MG63 (cell line): ENCODE measurements at places on chromosomes 12 and 14. TPM values are rescaled to one million over a fixed set of nuclear protein-coding genes. Genes with fewer than 3 reads are reported as not detected.

DNA sequence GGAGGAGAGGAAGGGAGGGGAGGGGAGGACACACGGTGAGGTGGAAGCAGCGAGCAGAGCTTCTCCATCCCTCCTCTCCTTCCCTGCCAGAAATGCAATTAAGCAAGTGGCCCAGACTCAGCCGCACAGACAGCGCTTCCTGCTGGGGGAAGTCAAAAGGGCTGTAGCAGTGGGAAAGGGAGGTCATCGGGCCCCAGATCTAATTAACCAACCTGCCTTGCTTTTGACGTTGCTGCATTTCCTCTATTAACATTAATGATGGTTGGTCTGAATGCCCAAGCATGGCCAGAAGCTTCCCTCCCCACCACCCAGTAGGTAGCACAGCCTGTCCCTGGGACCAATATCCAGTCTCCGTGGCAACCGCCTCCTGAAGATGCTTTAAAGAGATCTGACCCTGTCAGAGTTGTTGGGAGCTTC is 4.6 kb upstream of the NGB start:
- no peak for DNase-seq

GRCh38 chr12:13839365-13840336 is 141.8 kb downstream of the GRIN2B start:
- DNase-seq = no peak

- no peak for DNase-seq
These were observed 26.1 kb upstream of the AACS start for GRCh38 chr12:125038976-125039625.

Gene NAV3
- total RNA-seq = 6.7 and 20.7 TPM in 2 replicates

- DNase-seq = no peak
These were observed 115.0 kb upstream of the NPAS3 start for GRCh38 chr14:32823706-32824105.

- DNase-seq = no peak
These were observed 398.8 kb downstream of the FOXG1 start for GRCh38 chr14:29165431-29165830.

GRCh38 chr14:23183479-23183878 is at the start of gene SLC7A8:
TSS of gene SLC7A8 (minus strand) at chr14:23183660. CDS start at chr14:23182914, 746 bp downstream.
- DNase-seq = no peak

GRCh38 chr14:34981743-34982420 is 910 bp upstream of the SRP54 start:
- peak; percentile 10 for DNase-seq

- DNase-seq = peak; percentile 98
These were observed 8.3 kb downstream of the PXN start for GRCh38 chr12:120257041-120257821.

Gene OTUB2
- 0.63 and 1.2 TPM in 2 replicates for total RNA-seq

DNA sequence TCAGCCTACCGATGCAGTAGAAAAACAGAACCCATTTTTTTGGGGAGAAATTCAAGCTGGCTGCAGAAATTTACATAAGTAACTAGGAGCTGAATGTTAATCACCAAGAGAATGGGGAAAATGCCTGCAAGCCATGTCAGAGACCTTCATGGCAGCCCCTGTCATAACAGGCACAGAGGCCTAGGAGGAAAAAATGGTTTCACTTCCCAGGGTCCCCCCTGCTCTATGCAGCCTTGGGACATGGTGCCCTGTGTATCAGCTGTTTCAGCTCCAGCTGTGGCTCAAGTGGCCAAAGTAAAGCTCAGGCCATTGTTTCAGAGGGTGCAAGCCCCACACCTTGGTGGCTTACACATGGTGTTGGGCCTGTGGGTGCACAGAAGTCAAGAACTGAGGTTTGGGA is 842.5 kb downstream of the FLRT2 start:
- DNase-seq = no peak

DNA sequence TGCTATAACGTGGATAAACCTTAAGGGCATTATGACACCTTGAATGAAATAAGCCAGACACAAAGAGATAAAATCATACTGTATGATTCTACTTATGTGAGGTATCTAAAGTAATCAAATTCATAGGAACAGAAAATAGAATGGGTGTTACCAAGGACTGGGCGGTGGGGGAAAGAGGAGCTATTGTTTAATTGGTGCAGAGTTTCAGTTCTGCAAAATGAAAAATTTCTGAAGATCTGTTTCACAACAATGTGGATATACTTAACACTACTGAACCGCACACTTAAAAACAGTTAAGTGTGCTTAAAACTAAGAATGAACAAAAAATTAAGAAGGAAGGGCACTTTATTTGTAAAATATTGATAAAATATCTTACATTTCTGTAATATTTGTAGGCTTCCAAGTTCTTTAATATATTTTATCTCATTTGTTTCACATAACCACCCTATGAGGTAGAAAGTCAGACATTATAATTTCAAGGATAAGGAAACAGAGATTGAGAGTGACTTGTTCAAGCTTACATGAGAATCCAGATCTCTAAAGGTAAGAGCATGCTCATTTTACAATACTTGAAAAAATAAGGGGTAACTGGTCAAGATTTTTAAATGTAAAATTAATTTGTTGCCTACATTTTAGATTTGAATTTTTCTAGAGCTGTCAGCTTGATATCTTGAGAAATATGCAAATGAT is 14.9 kb downstream of the LTA4H start:
- DNase-seq = no peak

Gene PROX2
- total RNA-seq = not detected in 2 replicates

DNA sequence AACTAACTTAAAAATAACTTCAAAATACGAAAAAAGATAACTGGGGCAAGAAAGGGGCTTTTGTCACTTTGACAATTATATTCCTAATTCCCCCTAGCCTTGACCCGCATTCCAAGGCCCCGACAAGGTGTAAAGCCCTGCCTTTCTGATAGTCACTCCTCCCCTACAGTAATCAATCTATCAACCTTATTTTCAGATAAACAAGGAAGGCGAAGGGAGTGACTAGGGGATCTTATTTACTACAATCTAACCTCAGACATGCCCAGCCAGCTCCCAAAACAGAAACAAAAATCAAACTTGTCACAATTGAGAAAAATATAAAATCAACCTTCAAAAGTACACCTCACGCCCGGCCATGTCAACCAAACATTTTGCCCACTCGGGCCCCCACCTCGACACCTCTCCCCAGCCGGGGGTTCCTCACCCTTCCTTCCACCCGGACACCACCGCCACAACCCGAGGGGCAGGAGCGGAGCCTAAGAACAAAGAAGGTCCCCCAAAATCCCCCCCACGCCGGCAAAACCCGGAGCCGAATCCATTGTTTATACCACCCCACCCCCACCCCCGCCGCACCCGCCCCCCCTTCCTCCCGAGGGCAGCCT is 562 bp downstream of the ZFYVE1 start:
- DNase-seq = no peak

Gene SNX6
- total RNA-seq = 44.5 and 80.6 TPM in 2 replicates

GRCh38 chr12:68334132-68334531 is 2.0 kb upstream of the MDM1 start:
- no peak for DNase-seq

Gene GNB3
- total RNA-seq = 0.43 TPM in 1 of 2 replicates, not detected in the other

DNA sequence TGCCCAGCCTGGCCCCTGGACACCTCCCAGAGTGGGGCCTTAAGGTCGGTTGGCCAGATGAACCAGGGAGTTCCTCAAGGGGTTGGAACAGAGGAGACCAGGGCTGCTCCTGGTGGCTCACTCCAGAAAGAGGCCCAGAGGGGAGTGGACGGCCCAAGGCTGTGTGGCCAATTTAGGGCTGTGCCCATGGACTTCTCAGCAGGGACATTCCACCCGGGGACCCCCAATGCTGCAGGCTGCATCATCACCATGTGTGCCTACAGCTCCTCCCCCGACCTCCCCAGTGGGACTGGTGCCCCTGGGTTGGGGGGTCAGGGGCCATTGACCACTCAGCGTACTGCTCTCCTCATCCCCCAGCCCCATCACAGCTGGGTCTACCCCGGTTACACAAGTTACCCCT is 17.6 kb upstream of the CYP46A1 start:
- DNase-seq = no peak

DNA sequence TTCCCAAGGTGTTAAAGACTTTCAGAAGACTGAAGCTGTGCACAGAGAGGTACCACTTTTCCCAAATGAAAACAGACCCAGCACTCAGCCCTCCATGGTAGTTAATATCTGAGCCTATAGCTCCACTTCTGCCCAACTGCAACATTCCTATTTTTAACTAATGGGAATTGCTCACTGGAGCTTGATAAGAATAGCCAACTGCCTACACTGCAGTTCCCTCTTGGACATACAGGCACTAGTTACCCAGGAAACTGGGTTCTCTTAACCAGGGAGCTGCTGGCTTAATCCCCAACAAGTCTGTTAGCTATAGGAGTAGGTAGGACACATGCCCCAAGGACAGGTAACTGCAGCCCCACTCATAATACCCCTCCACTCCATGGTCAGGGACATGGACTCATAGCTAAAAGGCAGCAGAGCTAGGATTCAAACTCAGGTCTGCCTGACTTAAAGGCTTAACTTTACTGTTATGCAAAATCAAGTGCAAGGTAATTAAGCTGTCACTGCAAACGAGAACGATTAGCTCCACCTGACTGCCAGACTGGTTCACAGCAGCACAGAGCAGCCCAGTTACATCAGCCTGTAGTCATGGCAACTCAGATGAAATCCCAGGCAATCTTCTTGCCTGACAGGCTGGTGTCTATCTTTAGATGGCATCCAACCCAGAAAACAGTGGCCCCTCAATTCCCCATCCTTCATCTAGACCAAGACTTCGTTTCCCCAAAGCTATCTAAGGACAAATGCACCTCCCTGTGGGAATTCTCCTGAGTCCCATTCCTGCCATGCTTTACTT is 77.1 kb upstream of the ACTN1 start:
- no peak for DNase-seq

DNA sequence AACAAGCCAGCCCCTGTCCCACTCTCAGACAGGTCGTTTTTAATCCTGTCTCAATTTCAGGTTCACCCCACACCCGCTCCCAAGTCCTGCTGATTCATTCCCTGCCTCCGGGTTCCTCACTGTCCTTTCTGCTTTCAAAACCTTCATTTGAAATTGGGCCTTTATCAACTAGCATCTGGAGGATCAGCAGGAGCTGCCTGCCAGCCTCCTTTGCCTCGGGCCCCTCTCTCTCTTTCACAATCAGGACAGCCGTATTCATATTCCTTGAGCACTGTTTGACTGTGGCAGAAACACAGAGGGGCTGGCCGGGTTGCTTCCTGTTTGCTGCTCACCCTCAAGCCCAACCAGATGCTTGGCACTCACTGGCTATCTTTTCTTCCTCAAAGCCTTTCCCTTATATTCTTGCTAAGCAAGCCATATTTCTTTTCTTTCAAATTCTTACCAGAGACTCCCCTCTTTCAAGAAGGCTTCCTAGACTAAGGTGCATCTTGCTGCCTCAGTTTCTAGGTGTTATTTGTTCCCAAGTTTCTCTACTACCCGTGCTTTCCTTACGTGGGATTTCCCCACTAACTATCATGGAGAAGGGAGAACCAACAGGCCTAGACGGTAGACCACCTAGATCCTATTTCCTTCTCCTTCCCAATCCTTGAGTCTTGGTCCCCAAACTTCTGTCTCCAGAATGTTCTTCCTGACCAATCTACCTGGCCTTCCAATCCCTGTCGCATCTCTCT is 3.0 kb downstream of the GALNT6 start:
- DNase-seq = peak; percentile 36

Gene CMA1
- not detected in 2 replicates for total RNA-seq

Gene TAS2R31
- total RNA-seq = 1.8 TPM in 1 of 2 replicates, not detected in the other

Gene LUM
- total RNA-seq = 69.9 and 94.9 TPM in 2 replicates

DNA sequence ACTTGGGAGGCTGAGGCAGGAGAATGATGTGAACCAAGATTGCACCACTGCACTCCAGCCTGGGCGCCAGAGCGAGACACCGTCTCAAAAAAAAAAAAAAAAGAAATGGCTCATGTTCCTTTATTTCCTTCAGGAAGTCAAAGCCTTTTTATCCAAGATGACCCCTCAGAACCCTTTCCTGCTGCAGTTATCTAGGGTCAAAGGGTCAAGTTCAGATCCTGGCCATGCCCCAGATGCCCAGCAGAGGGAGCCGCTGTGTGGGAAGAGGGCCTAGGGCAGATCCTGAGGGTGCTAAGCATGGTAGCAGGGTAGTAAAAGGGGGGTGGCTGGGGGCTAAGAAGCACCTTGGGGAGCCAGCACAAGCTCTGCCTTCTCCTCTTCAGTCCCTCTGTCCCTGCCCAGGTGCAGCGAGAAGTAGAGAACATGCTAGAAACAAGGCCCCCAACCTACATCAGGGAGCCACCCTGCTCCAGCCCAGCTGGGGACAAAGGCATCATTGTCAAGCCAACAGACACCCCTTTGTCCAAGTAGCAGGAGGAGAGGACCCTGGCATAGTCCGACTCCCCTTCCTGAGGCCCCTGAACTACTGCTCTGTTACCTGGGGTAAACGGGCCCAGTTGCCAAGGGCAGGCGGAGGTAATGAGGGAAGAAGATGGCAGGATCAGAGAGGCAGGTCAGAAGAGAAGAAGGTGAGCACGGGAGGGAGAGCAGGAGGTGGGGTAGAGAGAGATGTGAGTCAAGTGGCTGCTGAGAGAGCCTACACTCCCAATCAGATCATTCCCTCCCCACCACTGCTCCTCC is 6.5 kb downstream of the NFE2 start:
- peak; percentile 42 for DNase-seq

Gene RNASE1
- total RNA-seq = not detected in 2 replicates

DNA sequence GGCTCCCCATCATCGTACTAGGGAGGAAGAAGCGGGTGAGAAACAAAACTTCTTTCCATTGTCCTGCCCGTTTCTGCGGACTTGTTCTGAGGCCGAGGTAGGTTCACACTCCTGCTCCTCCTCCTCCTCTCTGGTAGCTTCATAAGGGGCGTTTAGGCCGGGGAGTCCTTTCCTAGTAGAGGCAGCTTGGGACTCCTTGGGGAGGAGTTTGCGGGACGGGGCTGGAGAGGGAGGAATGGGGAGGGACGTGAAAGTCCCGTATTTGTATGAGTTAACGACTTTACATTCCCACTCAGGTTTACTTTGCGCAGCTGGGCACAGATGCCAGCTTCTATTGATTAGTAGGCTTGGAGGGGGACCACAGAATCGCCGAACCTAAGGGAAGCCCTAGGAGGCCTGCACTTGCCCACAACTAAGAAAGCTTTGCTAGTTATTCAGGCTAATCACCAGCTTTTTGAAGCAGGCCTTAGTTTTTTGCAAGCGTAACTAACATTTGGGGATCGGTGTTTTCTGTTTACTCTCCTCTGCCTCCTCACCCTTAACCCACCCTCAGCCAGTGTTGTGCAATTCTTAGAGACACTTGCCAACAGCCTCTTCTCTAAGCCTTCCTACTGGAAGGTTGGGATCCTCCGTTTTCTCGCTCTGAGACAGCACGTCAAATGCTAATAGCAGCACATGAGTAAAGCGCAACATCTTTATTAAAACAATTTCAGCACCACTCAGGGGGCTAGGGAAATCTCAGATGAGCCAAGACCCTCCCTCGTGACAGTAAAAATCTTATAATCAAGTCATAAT is 499 bp downstream of the RNASE4 start:
- peak; percentile 43 for DNase-seq

Gene UBE3B
- 12.9 and 18.8 TPM in 2 replicates for total RNA-seq

- no peak for DNase-seq
These were observed 6.3 kb downstream of the PCNX4 start for GRCh38 chr14:60097974-60098373.

- DNase-seq = no peak
These were observed 14.9 kb downstream of the RAB35 start for GRCh38 chr12:120101617-120102016.

- DNase-seq = no peak
These were observed 5.7 kb upstream of the HOXC4 start for GRCh38 chr12:54047964-54048303.
